Foreskin melanocyte (primary cell): ENCODE measurements at places on chromosomes 5 and 9.
A peak's percentile ranks its signal among the peaks of the same experiment; 100 is the strongest.

DNA sequence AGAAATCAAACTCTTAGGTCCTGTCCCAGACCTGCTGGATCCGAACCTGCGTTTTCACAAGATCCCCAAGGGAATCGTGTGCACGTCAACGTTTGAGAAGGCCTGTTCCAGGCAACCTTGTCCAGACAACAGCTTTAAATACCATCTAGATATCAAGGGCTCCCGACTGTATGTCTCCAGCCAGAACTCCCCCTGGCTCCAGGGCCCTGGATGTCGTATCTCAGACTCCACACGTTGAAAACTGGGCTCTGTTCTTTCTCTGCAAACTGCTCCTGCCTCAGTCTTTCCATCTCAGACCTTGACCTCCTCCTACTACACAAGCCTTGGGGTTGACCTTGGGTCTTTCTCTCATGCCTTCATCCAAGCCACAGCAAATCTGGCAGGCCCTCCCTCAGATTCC is 5.8 kb upstream of the ENG start:
- DNase-seq, result no peak

DNA sequence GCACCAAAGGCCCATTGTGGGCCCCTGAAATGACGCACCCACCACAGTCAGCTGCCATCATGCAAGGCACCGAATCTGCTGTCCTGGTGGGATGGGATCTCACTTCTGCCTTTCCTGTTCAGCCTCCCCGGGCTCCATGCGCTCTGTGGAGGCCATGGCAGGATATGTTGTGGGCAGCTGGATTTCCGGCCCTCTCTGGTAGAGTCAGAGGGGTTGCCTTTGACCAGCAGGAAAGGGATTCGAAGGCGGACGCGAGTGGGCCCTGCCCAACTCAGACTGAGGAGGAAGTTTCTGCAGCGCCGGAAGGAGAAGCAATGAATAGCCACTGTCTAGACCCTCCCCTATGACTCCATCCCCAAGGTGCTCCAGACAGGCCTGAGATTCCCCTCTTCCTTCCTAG is 35.5 kb downstream of the GADD45G start:
- DNase-seq, result no peak

- DNase-seq, result no peak
Measured at GRCh38 chr9:74958587-74958986, 5.9 kb upstream of the C9orf40 start.

- DNase-seq, result no peak
Measured at GRCh38 chr5:176789873-176790615, 20.3 kb upstream of the UNC5A start.

- DNase-seq, result no peak
Measured at GRCh38 chr5:24433555-24433954, 211.2 kb downstream of the CDH10 start.

DNA sequence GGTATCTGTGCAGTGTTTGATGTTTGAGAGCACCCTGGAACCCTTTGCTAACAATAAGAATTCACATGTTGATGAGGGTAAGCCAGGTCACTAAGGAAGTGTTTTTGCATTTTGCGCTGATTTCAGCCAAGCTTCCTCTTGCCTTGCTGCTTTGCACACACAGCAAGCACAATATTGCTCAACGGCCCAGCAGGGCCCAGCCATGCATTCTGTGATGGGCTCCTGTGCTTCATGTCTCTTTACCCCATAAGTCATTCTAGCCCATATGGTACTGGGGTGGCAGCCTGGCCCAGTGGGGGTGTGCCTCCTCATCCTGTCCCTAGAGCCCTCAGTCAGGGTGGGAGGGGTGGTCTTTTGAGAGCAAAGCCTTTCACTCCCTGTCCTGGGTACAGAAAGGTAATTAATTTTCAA is 481.3 kb downstream of the GADD45G start:
- DNase-seq, result no peak

DNA sequence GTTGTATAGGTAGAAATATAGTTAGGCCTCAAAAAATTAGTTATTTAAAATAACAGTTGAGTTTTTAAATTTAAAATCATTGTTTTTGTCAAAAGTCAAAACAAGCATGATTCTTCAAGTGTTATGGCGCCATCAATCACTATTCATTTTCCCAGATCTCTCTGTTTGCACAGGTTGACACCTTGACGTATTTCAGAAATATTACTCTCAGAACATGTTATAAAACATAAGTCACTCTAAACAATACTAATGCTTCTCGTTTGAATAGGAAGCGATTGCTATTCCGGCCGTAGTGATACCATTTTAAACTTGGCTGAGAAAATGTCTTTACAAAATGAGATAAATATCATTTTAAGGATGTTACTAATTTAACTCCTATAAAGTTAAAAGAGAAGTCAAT is 126.1 kb upstream of the VCAN start:
- no peak for DNase-seq

- DNase-seq, result no peak
Measured at GRCh38 chr9:17695482-17695881, 116.6 kb downstream of the SH3GL2 start.

- DNase-seq, result peak; percentile 12
Measured at GRCh38 chr5:163846512-163846911, 341.1 kb downstream of the MAT2B start.

DNA sequence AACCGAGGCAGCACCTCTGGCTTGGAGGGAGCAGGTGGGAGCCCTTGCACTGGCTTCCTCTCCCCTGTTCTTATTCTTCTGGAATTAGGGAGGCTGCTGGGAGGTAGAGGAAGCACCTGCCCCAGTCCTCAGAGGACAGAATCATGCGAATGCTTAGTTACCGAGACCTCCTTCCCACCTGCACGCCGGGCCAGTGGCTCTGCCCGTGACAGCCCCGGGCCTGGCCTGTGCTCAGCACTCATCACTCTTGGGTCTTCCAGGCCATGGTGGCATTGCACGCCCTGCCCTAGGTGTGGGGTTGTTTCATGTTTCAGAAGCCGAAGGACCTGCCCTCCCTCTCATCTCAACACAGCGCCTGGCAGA is 45.3 kb upstream of the NKD2 start:
- DNase-seq, result no peak

GRCh38 chr5:178237431-178238312 is 5.1 kb upstream of the PHYKPL start:
- no peak for DNase-seq

GRCh38 chr9:81874931-81875330 is 53.3 kb upstream of the SPATA31D4 start:
- DNase-seq, result no peak

- no peak for DNase-seq
Measured at GRCh38 chr9:3922846-3923245, 377.0 kb downstream of the GLIS3 start.

DNA sequence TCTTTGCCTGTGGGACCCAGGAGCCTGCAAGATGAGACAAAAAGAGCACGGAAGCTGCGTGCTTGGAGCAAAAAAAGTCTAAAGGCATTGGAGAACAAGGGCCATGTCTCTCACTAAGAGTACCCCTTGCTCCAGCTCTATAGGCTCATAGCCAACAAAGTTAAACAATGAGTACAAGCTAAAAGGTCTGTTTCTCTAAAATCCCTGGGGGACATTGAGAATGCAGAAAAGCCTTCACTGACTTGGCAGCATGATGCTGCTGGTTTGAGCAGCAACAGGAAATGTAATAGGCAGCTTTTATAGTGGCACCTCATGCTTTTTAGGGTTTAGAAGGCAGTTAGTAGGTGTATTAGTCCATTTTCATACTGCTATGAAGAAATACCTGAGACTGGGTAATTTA is 287.5 kb downstream of the SMARCA2 start:
- DNase-seq, result no peak

- DNase-seq, result no peak
Measured at GRCh38 chr5:2741956-2742355, 9.5 kb downstream of the IRX2 start.

DNA sequence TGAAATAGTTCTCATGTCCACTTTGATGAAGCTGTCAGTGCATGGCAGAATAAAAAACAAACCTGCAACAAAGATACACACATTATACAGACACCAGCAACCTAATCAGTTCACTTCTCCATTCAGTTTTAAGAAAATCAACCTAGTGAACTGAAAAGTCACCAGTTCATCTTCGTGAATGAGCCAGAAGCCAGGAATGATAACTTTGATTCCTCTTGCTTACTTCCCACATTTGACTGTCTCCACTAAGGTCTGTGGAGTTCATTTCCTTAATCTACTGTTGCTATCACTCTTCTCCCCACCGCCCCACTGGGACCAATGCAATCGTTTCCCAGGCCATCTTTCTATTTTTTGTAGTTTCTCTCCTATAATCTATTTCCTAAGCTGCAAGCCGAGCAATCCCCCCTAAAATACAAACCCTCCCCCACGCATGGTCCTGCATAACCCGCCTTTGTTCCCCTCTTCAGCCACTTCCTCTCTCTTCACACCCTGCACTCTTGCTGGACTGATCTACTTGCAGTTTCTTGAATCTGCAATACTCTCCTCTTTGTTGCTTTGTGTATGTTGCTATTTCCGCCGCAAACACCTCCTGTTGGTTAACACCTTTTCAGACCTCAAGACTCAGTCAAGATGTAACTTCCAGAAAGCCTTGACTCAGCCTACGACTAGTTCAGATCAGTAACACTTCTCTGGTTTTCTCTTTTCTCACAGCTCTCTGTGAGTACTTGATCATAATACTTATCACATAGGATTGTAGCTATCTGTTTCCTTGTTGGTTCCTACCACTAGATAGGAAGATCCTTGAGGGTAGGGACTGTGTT is 16.6 kb downstream of the STOM start:
- DNase-seq, result no peak

DNA sequence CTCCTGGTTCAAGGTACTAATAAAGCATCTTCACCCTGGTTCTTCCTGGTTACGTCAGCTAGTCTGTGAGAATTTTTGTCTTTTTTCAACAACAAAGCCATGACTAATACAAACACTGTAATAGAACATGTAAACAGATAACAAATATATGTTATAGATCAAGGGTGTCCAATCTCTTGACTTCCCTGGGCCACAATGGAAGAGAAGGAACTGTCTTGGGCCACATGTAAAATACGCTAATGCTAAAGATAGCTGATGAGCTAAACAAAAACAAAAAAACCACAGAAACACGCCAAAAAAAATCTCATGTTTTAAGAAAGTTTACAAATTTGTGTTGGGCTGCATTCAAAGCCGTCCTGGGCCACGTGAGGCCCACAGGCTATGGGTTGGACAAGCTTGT is 124.5 kb upstream of the GNA14 start:
- DNase-seq, result no peak

GRCh38 chr9:127878001-127878651 is 651 bp upstream of the AK1 start:
- DNase-seq, result no peak
